ENCODE measurements at places on chromosomes 12 and 14.

DNA sequence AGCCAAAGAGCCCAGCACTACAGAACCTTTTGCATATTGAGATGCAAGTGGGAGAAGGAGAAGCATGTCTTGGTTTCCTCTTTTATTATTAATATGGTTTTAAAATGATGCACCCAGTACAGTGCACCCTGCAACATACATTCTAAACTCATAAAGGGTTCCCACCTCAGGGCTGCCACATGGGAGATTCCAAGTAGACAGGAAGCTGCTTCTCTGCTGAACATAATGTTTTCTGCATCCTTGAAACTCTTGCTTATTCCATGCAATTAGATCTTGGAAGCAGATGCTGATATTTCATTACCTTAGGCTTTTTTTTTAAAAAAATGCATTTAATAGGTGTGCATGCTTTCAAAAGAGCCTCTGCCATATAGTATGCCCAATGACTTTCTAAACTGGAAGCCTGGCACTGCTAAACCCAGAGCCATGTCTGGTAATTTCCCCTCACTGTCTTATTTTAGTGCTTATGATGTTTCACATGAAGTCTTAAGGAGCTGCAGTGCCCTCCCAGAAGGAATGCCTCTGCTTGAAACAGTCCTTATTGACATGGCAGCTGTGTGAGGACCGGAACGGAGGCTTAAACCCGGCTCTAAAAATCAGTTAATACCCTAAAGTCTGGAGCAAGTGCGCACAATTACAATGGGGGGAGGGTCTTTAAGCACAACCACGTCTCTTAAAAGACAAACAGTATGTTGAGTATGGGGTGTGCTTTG is 2.0 kb upstream of the SIX1 start:
- no peak for DNase-seq

- DNase-seq: no peak
Measured at GRCh38 chr12:32183650-32184049, 77.0 kb downstream of the BICD1 start.

GRCh38 chr14:37051153-37051552 is 121.3 kb downstream of the SLC25A21 start:
- no peak for DNase-seq

- peak; percentile 47 for DNase-seq
Measured at GRCh38 chr14:21748869-21749303, 75.3 kb upstream of the OR4E1 start.

GRCh38 chr14:104106471-104106991 is 21.0 kb downstream of the ASPG start:
- DNase-seq: no peak

- DNase-seq: no peak
Measured at GRCh38 chr14:90578283-90578985, 181.6 kb downstream of the CALM1 start.

DNA sequence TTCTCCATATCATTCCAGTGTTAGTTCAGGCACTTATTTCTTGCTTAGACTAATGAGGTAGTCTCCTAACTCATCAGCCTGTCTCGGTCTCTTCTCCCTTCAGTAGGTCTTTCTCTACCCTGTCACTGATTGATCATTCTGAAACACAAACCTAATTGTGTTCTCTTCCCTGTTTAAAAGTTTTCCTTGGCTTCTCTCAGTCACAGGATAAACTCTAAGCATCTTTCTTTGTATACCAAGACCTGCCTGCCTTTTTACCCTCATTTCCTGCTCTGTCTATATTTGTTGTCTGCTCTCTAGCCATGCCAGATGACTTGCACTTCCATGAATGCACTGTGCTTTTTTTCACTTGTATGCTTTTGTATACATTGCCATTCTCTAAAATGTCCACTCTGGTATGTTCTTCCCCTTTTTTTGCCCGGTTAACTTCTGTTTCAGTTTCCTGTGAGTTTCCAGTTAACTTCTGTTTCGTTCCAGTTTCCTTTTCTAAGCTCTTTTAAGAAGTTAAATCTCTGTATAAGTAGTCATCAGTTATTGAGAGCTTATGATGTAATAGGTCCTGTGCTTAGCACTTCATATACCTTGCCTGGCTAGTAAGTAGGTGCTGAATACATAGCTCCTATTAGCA is 12.8 kb downstream of the DIP2B start:
- no peak for DNase-seq

DNA sequence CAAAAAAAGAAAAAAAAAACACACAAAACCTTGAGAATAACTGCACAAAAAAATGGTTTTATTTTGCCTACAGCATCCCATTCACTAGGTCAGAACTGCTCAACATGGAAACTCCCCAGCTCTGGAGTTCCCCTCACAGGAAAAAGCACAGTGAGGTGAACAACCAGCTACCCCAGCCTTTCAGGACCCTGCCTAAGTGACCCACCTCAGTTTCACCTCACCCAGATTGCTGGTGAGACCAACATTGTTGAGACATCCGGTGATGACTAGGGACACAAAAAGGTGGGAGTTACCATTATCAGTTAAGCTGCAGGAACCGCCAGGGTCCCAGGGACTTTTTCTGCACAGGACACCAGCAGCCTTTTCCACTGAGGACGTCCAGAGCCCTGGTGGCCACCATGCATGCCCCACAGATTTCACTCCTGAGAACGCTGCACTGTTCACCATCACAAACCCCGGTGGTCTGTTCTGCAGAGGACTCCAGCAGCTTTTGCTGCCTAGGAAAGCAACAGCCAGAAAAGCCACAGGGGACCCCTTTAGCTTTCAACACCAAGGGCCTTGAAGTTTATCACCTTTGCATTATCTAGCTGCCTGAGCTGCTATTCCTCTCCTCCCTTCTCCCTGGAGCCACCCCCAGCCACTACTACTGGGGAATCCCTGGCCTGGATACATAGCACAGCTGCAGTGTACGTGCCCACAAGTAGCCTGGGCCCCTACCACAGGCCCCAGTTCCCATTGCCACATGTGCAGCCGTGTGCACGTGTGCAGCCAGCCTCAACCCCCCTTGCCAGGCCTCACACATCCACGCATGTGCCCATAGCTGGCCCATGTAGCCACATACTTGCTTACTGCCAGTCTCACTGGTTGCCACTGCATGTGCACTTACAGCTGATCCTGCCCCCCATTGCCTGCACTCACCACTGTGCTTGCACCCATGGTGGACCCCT is 62.5 kb upstream of the FAR2 start:
- no peak for DNase-seq

GRCh38 chr12:68480526-68480925 is 130.2 kb upstream of the RAP1B start:
- no peak for DNase-seq

GRCh38 chr12:2325519-2325918 is 272.7 kb downstream of the CACNA1C start:
- no peak for DNase-seq

- DNase-seq: no peak
Measured at GRCh38 chr14:36208690-36209278, 32.3 kb upstream of the PTCSC3 start.

- no peak for DNase-seq
Measured at GRCh38 chr12:132363661-132364347, 34.4 kb upstream of the GALNT9 start.

GRCh38 chr12:7750350-7750749 is 3.2 kb upstream of the CLEC4C start:
- DNase-seq: no peak

DNA sequence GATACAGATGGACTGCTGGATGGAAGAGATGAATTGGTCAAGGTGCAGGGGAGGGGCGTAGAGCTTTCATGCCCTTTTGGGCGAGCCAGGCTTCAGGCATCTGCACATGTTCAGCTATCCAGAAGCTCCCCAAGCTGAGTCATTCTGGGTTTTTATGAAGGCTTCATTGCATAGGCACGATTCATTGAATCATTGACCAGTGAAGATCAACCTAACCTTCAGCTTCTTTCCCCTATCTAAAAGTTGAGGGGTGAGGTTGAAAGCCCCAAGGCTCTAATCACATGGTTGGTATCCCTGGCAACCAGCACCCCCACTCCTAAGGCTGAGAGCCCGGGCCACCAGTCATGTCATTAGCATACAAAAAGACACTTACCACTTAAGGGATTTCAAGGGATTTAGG is 36.3 kb downstream of the RPS29 start:
- DNase-seq: no peak

- no peak for DNase-seq
Measured at GRCh38 chr12:57415088-57415487, 15.8 kb downstream of the R3HDM2 start.

- DNase-seq: no peak
Measured at GRCh38 chr12:66187821-66188220, 1.2 kb upstream of the IRAK3 start.

DNA sequence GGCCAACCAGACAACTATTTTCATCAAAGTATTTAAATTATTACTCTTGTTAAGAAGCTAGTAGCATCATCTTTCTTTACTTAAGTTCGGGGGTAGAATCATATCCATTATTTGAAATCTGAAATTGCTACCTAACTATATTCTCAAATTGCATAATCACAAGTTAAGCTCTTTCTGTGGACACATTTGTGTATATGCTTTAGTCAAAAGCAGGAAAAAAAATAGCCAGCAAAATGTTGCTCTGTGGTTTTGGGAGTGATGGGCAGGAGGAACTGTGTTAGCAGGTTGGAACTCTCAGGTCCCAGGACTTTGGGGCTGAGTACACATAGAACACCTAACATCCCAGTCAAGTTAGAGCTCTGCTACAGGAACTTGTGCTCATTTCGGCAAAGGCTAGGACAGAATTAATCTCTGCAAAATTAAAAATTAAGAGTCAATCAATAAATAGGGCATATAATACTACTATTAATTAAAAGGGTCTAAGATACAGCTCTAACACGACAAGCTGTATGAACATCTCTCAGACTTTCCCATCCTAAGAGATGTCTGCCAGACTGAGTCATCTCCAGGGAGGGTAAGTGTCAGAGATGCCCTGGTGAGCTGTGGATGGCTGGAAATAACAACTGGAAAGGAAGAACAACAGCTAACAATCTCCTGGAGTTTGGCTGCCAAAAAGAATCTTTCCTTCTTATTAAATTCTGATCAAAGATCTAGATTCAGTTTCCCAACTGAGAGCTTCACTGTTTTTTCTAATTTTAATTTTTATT is 203.5 kb upstream of the GZMB start:
- no peak for DNase-seq

- DNase-seq: no peak
Measured at GRCh38 chr14:101192661-101193000, 289.1 kb upstream of the RTL1 start.

- DNase-seq: no peak
Measured at GRCh38 chr12:34108967-34109366, 86.7 kb downstream of the ALG10 start.

- DNase-seq: no peak
Measured at GRCh38 chr14:33938131-33938949, 12.5 kb downstream of the EGLN3 start.

DNA sequence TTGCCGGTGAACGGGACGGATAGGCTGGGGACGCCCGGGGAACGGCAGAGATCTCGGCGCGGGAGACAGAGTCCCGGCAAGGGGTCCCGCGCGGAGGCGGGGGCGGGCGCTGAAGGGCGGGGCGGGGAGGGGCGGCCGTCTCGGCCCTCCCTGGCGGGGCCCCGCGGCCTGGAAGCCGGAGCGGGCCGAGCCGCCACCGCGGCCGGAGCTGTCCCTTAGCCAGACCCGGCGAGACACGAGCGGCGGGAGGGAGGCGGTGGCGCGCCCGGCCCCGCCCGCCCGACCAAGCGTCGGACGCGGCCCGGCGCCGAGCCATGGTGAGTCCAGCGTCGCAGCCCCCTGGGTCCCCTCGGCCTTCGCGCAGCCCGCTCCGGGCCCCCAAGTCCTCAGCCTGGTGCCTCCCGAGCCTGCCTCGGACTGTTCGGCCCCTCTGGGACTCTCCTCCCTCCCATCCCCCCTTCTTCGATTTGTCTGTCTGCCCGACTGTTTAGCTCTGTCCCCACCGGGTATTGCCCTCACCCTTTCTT is at the start of gene ARHGEF40:
Gene ARHGEF40, plus strand, starts transcription at position 222 of the 527 bp plus-strand sequence. Its CDS starts 93 bp downstream, at position 315.
- no peak for DNase-seq

- DNase-seq: peak; percentile 44
Measured at GRCh38 chr12:49776413-49776812, 35.1 kb downstream of the TMBIM6 start.

DNA sequence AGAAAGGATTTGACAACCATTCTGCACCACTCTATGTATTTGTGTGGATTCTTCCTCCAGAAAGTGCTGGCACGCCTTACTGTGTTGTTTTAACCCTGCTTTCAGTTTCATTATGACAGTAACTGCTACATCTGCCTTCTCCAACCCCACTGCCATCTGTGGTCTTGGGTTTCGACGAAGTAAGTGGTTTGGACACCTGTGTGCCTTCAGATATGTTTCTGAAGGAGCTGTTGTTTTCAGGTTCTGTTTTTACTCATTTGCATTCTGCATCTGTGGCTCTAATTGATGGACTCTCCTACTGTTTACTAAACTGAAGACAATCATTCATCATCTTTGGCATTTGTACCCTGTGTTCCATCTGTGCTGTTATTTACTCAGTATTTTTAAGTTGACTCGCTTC is 4.1 kb downstream of the TSHR start:
- no peak for DNase-seq

DNA sequence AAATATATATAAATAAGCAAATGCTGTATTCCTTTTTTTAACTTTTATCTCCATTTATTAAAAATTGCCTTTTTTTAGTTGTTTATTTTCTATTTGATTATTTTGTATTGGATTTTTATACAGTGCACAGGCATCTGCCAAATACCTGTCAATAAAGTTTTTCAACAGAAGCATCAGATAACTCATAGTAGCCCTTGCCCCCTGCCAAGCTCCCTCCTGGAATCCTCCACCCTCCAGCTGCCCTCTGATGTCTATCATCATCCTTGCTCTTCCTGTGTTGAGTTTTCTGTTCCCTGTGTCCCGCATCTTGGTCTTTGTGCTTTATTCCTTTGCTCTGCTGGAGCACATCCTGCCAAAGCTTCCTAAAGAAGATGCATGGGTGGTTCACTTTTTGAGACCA is 16.6 kb downstream of the GLRX5 start:
- no peak for DNase-seq

- DNase-seq: no peak
Measured at GRCh38 chr14:99539491-99539890, 58.3 kb downstream of the CCNK start.

- DNase-seq: no peak
Measured at GRCh38 chr12:43914923-43915468, 79.1 kb downstream of the TMEM117 start.

DNA sequence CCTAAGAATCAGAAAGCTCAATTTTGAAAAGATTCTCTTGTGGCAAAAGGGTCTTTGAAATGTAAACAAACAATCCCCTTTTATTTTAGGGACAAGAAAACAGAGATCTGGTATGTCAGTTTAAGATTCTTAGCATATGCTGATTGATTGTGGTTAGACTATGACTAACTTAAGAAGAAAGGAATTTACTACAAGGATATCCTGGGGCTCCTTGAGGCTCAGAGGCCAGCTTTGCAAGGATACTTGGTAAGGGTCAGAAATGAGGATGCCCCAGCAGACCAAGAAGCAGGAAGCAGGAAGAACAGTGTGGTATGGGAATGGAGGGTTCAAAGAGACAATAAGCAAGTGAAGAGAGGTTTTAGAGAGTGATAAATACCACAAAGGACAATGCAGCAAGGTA is 474.6 kb downstream of the ETNK1 start:
- DNase-seq: no peak

- peak; percentile 30 for DNase-seq
Measured at GRCh38 chr12:14167005-14167628, 185.7 kb upstream of the GRIN2B start.
